IPS-NIHi11 (cell line): ENCODE measurements at places on chromosomes 7 and 10.

DNA sequence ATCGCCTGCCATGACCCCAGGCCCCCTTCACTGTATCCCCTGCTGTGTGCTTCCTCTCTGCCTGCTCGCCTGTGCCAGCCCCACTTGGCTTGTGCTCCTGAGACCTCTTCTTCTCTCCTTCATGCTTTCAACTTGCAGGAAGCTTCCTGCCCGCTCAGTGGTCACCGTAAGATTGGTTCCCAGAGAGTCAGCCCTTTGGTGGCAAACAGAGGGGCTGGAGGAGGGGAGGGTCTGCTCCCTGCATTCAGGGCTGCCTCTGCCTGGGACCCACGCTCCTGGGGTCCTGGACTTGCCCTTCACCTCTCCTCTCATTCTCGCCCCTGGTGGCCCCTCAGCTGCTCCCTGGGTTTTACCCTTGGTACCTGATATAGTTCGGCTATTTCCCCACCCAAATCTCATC lies 45.8 kb upstream of the ZNF32 start:
- no peak for DNase-seq

DNA sequence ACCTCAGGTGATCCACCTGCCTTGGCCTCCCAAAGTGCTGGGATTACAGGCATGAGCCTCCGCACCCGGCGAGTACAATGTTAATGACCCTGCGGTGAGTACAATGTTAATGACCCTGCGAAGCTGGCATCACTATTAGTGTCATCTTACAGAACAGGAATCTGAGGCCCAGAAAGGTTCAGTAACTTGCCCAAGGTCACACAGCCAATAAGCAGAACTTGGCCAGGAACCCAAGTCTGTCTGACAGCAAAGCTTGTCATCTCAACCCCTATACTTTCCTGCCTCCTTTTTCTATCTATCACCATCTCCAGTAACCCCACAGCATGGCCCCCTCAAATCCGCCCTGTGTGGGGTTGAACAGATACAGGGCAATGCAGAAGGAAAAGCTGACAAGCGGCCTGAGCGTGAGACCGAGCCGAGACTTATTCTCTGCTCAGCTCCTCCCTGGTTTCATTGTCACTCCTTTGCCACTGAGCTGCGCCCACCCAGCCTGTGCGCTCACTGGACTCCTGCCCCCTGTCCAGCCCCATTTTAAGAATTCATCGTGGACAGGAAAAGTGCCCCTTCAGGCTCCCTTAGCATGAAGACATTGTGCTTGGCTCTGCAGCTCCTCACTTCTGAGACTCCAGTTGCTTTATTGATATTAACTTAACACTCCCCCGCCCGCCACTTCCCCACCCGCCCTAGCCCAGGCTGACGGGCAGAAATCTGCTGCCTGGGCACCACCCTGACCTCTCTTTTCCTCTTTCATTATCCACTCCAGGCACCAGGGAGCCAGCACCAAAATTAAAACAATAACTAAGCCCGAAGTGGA lies 58.1 kb upstream of the LBX1 start:
- no peak for DNase-seq

DNA sequence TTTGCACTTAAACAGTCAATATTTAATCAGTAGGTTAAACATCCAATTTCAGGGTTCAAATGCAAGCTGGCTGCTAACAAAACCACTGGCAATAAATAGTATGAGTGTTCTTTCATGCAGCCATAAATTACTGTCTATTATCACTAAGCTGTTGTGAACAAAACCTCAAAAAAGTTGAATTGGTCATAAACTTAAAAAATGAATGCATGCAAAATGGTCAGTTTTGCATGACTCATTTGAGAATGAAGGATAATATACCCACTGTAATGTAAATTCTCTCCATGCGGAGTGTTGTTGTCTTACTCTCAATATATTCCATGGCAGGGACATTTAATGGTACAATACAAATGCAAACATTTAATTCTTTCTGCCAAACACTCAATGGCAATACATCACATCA lies 226.4 kb downstream of the MAGI2 start:
- no peak for DNase-seq

GRCh38 chr7:119256001-119256400 lies 1017.0 kb upstream of the KCND2 start:
- no peak for DNase-seq

DNA sequence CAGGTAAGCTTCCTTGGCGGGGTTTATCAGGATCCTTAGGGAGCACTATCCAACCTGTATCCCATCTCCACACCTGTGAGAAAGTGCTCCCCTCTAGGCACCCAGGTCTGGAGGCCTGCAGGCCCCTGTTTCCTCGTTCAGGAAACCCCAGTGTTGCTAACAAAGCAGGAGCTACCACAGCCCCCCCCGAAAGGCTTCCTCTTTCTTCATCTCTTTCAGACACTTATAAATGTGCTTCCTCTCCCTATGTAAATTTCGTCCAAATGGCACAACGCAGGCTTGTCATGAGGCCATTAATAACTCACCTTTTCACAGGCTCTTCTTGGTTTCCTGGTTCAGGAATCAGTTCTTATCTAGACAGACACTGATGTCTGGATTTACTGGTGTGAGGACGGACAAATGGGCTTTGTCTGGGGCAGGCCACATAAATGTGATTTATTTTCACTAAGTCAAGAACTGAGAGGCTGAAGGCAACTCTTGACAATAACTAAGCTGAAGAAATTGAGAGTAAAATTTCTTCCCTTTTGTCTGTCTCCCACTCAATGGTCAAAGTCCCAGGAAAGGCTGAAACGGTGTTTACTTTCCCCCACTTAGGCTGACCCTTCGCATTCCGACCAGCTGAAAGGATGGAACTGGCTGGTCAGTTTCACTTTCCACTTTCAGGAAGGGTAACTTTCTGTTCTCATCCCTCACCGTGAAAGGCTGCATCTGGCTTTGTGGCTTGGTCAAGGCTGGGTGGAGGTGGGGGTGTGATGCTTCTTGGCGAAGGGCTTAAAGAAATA lies 46.8 kb downstream of the PIK3AP1 start:
- no peak for DNase-seq

DNA sequence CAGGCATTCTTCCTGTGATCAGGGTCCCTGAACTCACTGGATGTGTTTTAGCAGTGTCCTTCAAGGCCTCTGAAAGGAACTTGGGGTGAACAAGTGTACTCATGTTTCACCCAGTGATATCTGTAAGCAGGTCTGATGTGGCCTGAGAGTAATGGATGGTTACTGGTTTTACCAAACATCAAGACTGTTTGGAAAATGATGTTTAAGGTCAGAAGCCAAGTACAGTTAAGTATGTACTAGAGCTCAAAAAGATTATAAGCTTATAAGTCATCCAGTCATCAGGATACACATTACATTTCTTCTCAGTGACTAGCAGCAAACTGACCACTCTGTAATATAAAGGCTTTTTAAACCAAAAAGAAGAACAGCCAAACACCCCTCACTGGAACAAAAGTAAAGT lies 79.8 kb upstream of the PTN start:
- DNase-seq, result no peak

GRCh38 chr10:19853831-19854230 lies 37.6 kb downstream of the PLXDC2 start:
- DNase-seq, result peak; percentile 19
